ENCODE measurements at places on chromosomes 2 and 18.

- peak; percentile 80 for DNase-seq
Observed at GRCh38 chr2:70089220-70089982, 2.1 kb downstream of the PCBP1 start.

DNA sequence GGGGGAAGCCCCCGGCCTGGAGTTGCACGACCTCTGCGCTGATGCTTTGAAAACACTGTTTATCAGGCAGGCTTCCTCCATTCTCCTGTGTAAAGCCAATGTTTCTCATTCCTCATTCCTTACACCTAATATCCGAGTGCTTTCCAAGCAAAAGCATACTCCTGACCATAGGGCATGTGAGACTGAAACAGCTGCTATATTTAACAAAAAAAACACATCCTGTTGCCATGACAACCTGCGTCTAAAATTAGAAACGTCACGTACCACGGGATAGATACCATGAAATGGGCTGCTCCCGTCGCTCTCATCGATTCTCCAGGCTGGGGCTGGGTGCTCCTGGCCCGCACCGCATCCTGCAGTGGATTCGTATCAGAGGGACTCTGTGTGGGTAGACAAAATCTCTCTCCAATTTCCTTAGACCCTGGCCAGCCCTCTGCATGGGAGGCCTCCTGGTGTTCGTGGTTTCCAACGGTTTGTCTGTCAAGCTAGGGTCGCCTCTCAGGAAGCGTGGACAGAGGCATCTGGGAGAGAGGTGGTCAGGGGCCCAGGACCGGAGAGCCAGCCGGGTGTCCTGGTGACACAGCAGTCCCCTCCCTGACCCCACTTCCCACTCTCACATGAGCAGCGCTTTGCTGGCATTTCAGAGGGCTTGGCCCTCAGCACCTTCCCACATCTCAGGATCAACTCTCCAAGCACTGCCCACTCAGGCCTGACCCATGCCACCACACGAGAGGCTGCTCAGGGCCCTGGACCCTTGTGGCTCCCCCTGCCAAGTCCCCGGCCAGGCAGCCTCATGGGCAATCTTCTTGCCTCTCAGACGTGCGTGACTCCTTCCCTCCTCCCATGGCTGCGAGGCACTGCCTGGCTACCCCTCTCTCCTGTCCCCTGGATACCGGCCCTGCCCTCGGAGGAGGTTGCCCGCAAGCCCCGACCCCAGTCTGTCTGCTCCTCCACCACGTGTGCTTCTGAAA, 268.1 kb downstream of the NDUFA10 start:
- DNase-seq = no peak

DNA sequence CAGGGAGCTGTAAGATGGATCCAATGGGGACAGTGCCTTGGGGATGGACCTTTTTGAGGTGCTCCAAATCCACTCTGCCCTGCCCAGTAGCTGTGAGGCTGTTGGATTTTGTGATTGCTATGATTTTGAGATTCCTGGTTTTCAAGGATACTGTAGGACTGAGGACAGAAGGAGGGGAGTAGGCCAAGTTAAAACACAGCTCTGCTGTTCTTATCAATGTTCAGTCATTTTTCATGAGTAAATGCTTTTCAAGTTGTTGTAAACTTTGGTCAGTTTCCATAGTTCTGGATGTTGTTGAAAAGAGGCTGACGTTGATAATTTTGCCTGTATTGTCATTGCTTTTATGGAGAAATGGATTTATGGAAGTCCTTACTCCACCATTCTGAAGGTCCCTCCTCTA, 361.2 kb downstream of the ZNF516 start:
- no peak for DNase-seq

DNA sequence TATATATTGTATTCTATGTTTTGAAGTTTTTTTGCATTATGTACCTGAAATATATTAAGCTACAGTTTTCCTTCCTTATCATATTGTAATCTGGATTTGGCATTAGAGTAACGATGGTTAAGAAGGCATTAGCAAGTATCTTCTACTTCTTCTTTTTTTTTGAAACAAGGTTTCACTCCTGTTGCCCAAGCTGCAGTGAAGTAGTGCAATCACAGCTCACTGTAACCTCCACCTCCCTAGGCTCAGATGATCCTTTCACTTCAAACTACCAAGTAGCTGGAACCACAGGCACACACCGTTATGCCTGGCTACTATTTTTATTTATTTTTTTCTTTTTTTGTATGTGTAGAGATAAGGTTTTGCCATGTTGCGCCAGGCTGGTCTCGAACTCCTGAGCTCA, 201.1 kb downstream of the ZNF804A start:
- no peak for DNase-seq

- DNase-seq = no peak
Observed at GRCh38 chr2:120520454-120520853, 174.5 kb downstream of the INHBB start.

DNA sequence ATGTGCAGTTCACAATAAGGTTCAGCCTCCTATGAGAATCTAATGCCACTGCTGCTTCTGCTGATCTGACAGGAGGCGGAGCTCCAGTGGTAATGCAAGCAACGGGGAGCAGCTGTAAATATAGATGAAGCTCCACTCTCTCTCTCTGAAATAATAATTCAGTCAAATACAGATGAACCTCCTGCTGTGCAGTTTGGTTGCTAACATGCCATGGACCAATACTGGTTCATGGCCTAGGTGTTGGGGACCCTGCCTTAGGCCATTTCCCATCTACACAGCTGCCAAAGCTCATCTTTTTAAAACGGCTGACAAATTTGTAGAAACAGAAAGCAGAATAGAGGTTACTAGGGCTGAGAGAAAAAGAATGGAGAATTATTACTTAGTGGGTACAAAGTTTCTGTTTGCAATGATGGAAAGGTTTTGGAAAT, 10.7 kb upstream of the HNRNPA3 start:
- DNase-seq = no peak
